ENCODE measurements at places on chromosomes 7 and 10. TPM values are rescaled to one million over a fixed set of nuclear protein-coding genes. Genes with fewer than 3 reads are reported as not detected.

Gene PRKCQ
- not detected for total RNA-seq

Gene PDZD7
- total RNA-seq = 1.3 TPM

Gene SHH
- total RNA-seq = 0.33 TPM

Gene ARL5B
- total RNA-seq = 34.1 TPM
